ENCODE measurements at places on chromosomes 2 and 18. TPM values are rescaled to one million over a fixed set of nuclear protein-coding genes. Genes with fewer than 3 reads are reported as not detected.

GRCh38 chr2:241867776-241868420 is 1.6 kb upstream of the RTP5 start:
- no peak for DNase-seq

PAX3 gene
- 4.6 TPM for total RNA-seq

DNA sequence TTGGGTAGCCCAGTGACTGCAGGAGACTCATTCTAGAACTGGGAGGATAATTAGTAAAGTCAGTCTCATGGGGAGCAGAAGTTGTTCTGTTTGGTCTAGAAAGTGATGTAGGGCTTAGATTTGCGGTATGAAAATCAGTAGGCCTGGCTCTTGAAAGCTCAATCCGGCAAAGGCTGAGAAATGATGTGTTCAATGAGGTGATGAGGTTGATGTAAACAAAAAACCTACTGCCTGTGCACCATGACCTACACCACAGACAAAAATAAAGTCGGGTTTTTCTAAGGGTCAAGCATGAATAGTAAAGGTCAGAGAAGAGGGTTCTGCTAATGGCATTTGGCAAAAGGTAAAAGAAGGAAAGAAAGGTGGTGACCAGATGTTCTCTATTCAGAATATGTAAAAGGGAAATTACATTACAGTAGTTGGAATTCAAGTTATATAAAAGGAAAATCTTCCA is 80.8 kb upstream of the COL5A2 start:
- DNase-seq: no peak

MOGAT1 gene
- 2.0 TPM for total RNA-seq

- DNase-seq: no peak
Observed at GRCh38 chr2:50995610-50996009, 36.3 kb downstream of the NRXN1 start.

ABCA12 gene
- total RNA-seq: not detected

DNA sequence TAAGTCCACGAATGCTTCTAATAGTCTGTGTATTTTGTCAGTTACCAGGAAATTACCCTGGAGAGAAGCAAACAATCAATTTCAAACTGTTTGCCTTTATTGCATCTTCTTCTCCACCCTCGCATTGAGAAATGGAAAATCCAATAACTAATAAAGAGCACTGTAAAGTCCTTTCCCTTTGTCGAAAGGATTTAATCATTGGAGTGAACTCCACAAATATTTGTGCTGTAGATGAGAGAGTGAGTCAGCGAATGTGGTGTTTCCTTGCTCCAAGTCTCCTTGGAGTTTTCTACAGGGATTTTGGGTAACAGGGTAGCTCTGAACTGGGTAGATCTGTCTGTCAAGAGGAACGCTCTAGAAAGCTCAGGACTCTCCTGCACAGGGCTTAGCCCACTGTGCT is 240.2 kb downstream of the KCNS3 start:
- no peak for DNase-seq

- DNase-seq: no peak
Observed at GRCh38 chr2:72895154-72895553, 7.9 kb downstream of the SPR start.
